ENCODE measurements at places on chromosomes 6 and 20.

DNA sequence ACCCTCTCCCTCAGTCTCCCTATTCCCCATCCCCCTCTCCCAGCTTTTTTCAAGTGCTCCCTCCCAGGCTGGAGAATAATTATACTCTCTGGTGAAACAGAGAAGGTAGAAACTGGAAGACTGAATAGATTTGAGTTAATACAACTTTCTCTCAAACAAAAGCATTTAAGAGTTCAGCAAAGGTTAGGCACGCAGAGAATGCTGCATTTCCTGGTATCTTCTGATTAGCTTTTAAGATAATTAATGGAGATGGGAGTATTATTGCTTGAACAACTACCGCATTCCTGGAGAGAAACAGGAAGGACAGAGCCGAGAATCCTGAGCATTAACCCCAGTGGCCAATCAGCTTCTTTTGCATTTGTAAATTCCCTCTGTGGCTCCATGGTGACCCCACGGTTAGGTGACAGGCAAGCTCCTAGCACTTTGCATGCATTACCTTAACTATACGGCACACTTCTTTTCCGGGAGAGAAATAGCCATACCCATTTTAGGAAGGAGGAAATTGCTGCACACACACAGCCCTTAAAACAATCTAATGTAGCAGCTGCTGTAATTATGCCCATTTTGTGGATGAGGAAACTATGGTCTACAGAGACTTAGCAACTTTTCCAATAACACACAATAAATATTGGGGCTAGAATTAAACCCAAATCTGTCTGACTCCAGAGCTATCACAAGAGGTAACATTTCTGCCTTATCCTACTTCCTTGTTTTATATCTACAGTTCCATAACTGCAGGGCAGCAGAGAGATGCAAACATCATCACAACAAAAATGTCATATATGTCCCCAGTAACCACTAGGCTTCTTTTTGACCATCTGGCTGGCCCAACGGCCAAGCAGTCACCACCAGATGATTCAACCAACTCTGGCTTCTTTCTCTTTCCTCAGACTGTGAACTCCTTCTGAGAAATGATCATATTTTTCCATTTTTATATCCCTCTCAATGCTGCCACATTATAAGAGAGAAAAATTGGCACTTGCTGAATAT, 169.9 kb downstream of the CD24 start:
- no peak for DNase-seq
- no peaks in the 10 kb centered on the region for H3K27me3 ChIP-seq
- no peaks in the 10 kb centered on the region for H3K36me3 ChIP-seq
- no peaks in the 10 kb centered on the region for H3K4me1 ChIP-seq

- H3K27me3 ChIP-seq = no peaks in the 10 kb centered on the region
- H3K36me3 ChIP-seq = peaks cover 4% of the 10 kb centered on the region
- DNase-seq = no peak
- H3K4me1 ChIP-seq = no peaks in the 10 kb centered on the region
These were observed 3.7 kb downstream of the ITPR3 start for GRCh38 chr6:33624856-33625255.

DNA sequence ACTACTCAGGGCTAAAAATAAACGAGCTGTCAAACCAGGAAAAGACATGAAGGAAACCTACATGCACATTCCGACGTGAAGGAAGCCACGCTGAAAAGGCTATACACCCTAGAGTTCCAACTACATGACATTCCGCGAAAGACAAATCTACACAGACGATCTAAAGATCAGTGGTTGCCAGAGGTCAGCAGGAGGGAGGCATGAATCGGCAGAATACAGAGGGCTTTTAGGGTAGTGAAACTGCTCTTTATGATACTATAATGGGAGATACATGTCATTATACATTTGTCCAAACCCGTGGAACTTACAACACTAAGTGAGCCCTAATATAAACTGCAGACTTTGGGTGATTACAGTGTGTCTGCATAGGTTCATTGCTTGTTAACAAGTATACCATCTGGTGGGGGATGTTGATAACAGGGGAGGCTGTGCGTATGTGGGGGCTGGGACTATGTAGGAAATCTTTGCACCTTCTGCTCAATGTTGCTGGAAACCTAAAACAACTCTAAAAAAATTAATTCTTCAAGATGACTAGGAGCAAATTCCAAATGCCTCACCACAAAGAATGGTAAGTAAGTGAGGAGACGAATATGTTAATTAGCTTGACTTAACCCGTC, 132.2 kb upstream of the CDH4 start:
- H3K36me3 ChIP-seq = no peaks in the 10 kb centered on the region
- H3K27ac ChIP-seq = no peak overlapping the region
- DNase-seq = no peak

DNA sequence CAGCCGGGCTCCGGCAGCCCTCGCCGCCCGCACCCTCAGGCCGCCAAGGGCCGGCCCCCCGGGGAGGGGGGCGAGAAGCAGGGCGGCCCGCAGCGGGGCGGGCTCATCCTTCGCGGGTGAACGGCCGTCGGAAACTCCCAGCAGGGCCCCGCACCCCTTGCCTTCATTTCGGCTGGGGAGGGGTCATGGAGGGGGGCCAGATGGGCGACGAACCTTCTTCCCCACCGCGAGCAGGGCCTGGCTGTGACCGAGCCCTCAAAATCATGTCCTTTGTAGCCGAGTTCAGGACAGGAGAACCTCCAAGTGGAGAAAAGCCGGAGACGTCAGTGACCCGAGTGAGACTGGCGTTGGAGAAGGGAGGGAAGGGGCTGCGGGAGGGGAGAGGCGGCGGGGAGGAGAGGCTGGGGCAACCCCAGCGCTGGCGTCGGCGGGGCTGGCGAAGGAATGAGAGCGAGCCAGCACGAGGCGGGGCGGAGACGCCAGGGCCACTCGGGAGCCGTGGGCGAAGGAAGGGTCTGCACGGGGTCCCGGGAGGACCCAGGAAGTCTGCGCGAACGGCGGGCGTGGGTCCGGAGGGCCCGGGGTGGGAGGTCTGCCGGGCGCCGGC, 571 bp upstream of the FOXC1 start:
- peak overlapping the region; percentile 24 for H3K4me3 ChIP-seq
- peaks cover 70% of the 10 kb centered on the region for H3K27me3 ChIP-seq
- peaks cover 4% of the 10 kb centered on the region for H3K4me1 ChIP-seq
- DNase-seq = no peak
- peak overlapping the region; percentile 28 for H3K27ac ChIP-seq

GRCh38 chr6:149471801-149472200, 13.0 kb downstream of the ZC3H12D start:
- H3K4me1 ChIP-seq = no peaks in the 10 kb centered on the region
- no peak overlapping the region for H3K27ac ChIP-seq
- no peak overlapping the region for H3K4me3 ChIP-seq
- no peaks in the 10 kb centered on the region for H3K27me3 ChIP-seq
- no peaks in the 10 kb centered on the region for H3K36me3 ChIP-seq

DNA sequence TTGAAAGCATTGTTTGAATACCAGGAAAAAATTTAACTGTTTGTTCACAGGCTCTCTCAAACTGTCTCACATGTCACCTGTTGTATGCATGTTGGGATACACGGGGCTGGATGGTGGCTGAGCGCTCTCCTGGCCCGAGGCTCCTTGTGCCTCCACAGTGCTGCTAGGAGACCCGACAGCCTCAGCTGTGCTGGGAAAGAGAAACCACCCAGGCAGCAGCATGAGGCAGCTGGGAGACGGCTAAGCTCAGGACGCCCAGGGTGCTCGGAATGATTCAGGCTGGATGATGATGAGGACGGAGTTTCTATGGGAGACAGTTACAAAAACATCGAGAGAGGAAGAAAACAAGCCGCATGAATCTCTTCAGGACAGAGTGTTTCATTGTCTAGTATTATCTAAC, 278.0 kb upstream of the CDH4 start:
- no peaks in the 10 kb centered on the region for H3K27me3 ChIP-seq
- H3K4me3 ChIP-seq = no peak overlapping the region
- no peak for DNase-seq
- H3K27ac ChIP-seq = no peak overlapping the region

GRCh38 chr6:21856456-21856825, 262.9 kb downstream of the SOX4 start:
- H3K27me3 ChIP-seq = no peaks in the 10 kb centered on the region
- no peak overlapping the region for H3K4me3 ChIP-seq
- H3K27ac ChIP-seq = no peak overlapping the region
- no peak for DNase-seq
- H3K36me3 ChIP-seq = peaks cover 8% of the 10 kb centered on the region

Measured in lung (tissue), 17 donors.